ENCODE measurements at places on chromosomes 13 and 19.

DNA sequence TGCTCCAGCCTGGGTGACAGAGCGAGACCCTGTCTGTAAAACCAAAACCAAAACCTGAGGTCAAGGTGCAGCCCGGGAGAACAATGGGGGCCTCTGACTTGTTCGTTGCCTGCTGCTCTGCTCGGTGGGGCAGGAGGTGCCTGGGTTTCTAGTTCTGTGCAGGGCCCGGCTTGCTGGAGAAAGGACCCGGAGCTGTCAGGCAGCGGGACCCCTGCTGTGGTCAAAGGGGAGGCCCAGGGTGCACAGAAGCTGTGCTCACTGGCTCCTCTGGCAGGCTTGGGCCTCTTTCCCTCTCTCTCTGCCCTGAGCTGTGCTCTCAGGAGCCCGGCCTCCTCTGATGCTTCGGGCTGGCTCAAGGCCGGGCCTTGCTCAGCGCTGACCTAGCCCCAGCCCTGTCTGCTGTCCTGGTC lies 3.5 kb downstream of the LRP3 start:
- DNase-seq: no peak

GRCh38 chr19:2600914-2601870 lies 101.3 kb downstream of the GNG7 start:
- no peak for DNase-seq

DNA sequence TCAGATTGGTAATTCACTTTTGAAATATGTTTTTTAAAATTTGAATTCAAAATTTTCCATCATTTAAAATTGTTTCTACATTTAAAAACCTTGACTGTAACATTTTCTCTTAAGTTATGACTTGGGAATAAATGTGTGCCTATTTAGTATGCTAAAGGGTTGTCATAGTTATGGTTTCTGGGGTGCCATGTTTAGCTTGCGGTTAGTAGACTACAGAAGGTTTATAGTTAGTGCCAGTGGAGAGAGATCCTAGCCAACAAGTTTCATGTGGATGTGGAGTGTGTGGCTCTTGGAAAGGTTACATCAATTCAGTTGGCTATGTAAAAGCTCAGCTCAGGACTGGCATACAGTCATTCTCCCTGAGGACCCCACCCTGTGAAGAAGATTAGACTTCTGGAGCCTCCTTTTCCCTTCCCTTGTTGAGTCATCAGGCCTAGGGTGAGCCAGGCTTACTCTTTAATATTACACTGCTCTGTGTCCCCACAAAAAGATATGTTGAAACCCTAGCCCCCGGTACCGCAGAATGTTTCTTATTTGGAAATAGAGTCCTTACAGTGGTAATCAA lies 20.4 kb downstream of the LMO7 start:
- no peak for DNase-seq

- DNase-seq: no peak
Observed at GRCh38 chr13:67048821-67049150, 181.3 kb downstream of the PCDH9 start.

GRCh38 chr13:34040863-34041262 lies 222.9 kb downstream of the RFC3 start:
- DNase-seq: no peak

- DNase-seq: no peak
Observed at GRCh38 chr13:111184458-111185401, 69.6 kb downstream of the ARHGEF7 start.

DNA sequence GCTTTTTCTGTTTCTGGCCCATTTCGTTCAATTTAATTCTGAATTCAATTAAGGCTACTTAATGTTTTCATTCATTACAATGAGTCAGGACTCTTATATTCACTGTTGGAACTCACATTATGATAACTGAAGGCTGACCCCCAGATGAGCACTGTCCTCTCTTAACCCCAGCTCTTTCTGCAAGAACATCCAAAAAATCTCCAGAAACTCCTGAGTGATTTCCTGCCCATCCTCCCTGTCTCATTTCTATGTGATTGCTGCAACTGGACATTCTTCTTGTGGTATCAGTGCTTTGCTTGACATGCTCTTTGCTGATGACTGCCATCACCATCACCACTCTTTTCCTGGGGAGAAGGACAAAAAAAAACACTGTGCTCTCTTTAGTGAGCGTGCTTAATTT lies 240.3 kb downstream of the SPRY2 start:
- no peak for DNase-seq

DNA sequence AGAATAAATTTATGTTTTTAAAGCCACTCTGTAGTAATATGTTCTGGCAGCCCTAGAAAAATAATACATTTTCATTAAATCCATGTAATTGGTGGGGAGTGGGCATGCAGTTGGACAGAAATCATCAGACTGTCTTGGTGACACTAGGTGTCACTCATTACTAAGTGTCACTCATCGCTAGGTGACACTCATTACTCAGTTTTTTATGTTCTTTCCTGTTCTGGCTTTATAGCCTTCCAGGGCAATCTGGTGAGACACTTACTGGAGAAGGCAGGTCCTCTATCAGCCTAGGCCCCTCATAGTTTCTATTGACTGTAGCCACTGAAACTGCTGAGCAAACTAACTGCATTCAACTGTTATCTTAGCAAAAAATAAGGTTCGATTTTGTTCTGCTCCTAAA lies 542.1 kb downstream of the SLITRK1 start:
- no peak for DNase-seq

- no peak for DNase-seq
Observed at GRCh38 chr19:39237200-39238184, 7.3 kb downstream of the IFNL3 start.

GRCh38 chr13:67438465-67438864 lies 208.3 kb upstream of the PCDH9 start:
- no peak for DNase-seq

DNA sequence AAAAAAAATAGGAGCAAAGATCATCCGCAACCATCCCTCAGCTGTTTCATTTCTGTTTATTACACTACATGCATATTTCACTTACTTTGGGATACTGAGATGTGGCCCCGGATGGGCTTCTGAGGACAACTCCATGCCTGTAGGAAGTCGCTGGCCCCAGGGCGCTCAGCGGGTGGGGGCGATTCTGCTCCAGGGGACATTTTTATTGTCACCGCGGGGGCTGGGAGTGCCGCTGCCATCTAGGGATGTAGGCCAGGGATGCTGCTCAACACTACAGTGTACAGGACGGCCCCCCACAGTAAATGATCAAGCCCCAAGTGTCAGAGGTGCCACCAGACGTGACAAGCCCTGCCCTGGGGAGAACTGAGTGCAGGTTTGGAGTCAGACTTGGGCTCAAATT lies 6.4 kb upstream of the BST2 start:
- no peak for DNase-seq

DNA sequence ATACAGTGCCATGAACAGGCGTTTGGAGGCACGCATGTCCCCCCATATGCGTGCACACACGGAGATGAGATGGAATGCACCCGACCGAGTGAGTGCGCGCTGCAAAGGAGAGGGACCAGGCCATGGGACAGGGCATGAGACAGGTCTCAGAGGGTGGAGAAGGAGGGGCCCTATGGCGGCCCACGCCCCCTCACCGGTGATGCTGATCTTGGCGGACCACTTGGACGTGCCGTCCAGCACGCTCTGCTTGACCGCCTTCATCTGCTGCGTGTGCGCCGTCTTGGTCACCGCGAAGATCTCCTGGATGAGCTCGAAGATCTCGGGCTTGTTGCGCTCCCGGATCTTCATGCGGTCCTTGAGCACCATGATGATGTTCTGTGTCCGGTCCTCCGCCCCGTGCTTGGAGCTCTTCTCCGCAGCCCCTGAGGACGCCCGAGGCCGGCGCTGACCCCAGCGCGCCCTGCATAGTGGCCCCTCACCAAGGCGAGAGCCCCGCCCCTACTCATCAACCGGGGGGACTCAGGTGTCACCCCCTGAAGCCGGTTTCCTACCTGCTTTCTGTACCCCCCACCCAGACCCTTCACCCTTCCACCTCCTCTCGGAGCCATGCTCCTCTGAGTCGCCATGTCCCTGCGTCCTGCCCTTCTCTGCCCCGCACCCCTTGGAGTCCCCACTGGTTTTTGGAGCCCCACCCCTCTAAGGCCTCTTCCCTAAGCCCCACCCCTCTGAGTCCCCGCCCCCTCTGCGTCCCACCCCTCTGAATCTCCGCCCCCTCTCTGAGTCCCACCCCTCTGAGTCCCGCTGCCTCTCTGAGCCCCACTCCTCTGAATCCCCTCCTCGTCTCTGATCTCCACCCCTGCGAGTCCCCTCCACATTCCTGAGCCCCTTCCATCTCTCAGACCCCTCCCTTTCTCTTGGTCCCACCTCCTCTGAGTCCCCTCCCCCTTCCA lies 40.8 kb downstream of the UNC13A start:
- DNase-seq: no peak

GRCh38 chr19:24099829-24100228 lies 12.8 kb downstream of the ZNF254 start:
- DNase-seq: no peak

DNA sequence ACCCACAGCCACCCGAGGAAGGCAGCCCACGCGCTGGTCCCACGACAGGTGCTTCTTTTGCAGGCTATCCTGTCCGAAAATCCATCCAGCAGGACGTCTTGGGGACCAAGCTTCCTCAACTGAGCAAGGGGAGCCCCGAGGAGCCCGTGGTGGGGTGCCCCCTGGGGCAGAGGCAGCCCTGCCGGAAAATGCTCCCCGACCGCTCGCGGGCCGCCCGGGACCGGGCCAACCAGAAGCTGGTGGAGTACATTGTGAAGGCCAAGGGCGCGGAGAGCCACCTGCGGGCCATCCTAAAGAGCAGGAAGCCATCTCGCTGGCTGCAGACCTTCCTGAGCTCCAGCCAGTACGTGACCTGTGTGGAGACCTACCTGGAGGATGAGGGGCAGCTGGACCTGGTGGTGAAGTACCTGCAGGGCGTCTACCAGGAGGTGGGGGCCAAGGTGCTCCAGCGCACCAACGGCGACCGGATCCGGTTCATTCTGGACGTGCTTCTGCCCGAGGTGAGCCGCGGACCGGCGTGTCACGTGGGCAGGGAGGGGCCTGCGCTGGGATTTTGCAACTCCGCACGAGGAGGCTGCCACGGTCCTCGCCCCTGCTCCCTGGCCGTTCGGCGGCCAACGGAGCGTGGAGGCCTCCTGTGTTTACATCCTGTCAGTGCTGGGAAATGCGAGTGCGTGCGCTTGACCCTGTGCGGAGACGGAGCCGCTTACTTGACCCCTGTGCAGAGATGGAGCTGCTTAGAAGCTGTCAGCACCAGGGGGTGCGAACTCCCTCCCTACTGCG lies 12.9 kb upstream of the NDUFS7 start:
- DNase-seq: no peak

DNA sequence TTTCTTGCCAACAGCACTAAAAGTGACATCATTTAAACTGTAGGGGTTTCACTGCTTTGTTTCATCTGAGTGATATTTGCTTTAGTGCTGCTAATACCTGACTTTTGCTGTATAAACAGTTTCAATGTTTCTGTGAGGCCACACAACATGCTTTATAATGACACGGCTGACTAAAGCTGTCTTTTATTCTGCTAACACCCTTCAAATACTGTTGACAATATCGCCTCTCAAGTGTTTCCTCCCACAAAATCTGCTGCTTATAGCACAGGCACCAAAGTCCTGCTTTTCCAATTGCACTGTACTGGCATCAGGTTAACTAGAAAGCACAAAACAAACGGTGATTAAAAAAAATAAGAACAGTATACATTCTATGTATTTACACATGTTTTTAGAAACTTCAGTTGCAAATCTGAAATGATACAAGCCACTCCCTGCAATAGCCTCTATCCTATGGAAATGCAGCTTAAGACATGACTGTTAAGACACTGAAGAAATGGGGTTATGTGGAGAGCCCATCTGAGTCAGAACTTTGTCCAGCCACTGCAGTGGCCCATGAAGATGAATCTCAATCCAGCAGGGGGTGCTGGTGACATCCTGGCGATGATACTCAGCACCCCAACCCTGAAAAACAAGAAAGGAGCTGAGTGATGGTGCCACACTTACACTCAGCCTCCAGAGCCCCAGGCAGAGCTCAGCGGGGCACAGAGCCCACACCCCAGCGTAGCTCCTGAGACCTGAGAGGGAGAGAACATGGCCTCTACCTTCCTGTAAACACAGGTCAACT lies 29.4 kb downstream of the RFXAP start:
- DNase-seq: no peak

DNA sequence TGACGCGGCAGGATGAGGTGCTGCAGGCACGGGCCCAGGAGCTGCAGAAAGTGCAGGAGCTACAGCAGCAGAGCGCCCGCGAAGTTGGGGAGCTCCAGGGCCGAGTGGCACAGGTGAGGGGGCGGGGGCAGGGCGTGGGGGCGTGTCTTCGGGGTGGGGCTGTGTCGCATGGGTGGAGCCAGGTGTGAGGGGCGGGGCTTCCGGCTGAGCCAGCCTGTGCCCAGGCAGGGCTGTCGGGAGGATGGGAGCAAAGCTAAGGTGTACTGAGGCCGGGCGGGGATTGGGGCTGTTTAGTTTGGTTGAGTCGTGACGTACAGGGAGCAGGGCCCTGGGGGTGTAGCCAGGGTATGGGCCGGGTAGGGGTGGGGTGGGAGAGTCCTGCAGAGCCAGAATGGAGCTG lies 62.3 kb downstream of the KCNC3 start:
- DNase-seq: no peak

- DNase-seq: no peak
Observed at GRCh38 chr13:32783067-32783466, 196.8 kb downstream of the PDS5B start.

- no peak for DNase-seq
Observed at GRCh38 chr19:3368848-3369336, 2.5 kb downstream of the NFIC start.

- peak; percentile 86 for DNase-seq
Observed at GRCh38 chr19:49451430-49452181, at the start of gene PIH1D1. TSS of gene PIH1D1 (minus strand) at chr19:49451814. CDS start at chr19:49451574, 240 bp downstream.

GRCh38 chr13:23600100-23600499 lies 29.9 kb downstream of the TNFRSF19 start:
- DNase-seq: no peak

DNA sequence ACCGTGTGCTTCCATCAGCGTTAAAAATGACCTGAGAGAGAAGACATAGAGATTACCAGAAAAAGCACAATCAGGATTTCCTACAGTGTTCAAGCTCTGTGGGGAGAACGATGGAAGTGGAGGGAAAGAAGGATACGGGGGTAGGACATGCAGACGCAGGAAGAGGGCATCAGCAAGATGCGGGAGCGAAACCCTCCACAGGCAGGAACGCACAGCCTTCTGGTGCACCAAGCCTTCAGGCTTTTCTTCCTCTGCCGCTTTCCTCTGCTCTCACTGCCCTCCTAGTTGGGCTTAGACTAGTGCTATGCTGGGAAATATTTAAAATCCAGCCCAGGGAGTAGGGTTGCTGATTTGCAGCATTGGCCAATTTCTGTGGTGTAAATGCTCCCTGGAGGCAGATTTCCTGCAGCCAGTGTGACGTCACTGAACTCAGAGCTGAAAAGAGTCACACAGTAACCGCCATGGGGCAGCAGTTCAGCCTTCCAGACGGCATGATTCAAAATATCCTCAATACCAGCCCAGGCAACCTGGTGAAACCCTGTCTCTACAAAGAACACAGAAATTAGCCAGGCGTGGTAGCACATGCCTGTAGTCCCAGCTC lies 205.1 kb upstream of the SOX1 start:
- no peak for DNase-seq
